H54 (cell line): ENCODE measurements at places on chromosomes 12 and 14.

DNA sequence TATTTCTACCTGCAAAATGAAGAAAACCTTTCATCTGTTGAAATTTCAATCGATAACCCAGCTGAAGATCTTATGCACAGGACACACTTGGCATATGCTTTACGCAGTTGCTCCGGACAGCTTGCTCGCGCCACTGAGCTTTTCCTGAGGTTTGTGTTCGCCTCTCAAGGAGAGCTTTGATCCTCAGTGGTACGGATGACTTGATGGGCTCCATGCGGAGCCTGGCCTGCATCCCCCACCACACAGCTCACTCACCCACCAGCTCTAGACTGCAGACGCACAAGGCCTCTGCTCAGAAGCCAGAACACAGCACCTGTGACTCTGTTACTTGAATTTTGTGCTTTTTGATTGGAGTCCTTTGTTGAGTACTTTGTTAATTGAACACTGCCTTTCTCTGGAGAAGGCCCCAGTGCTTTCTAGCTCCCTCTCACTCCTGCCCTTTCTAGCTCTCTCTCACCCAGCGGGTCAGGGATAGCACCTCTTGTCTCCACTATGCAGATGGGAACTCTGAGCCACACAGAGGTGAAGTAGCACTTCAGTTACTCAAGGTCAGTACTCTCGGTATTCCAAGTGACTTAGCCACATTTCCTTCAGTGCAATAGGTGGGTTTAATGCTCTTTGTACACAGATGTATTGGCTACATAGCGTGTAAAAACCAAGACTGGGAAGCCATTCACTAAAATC, 52.1 kb downstream of the TBC1D30 start:
- no peak for DNase-seq

- no peak for DNase-seq
Measured at GRCh38 chr12:92149563-92149962, 3.9 kb upstream of the BTG1 start.

DNA sequence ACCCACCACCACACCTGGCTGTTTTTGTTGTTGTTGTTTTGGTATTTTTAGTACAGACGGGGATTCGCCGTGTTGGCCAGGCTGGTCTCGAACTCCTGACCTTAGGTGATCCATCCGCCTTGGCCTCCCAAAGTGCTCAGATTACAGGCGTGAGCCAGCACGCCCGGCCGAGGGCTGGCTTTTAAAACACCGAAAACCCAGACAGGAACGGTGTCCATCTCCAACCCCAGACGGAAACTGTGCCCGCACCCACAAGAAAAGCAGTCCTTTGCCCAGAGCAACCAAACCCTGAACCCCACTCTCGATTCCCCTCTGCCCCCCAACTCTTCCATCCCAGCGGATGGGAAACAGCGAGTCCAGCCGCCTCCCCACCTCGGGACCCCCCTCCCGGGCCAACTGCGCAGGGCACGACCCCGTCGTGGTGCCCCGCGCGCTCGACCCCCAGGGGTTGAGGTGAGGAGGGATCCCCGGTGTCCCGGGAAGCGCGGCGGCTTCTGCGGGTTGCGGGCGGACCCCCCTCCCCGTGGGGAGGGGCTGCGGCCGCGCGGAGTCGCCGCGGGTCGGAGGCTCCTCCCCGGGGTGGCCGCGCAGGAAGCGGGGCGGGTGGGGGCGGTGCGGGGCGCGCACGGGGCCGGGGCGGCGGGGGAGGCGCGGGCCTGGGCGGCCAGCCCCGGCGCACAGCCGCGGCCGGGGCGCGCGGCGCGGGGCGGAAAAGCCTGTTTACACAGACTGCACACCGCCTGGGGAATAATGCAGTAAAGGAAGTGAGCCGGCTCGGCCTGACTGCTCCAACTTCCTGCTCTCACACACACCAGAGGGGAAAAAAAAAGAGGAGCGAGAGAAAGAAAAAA, at the start of gene ELK3:
Gene ELK3, plus strand, starts transcription at position 651 of the 851 bp plus-strand sequence.
- peak; percentile 51 for DNase-seq

DNA sequence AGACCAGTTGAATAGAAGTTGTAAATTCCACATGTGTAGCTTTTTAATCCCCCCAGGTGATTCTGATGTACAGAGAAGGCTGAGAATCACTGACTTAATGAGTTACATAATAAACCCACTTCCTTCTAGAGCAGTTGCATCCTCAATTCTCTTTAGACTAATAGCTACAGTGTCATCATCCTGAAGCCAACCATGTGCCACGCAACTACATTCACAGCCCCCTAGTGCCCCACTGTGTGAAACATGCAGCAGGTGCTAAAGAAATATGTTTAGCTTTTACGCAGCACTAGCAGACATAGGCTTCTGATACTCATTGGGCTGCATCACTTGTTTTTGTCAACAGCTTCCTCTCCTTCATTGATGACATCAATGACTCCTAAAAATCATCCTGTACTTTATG, 1168.3 kb downstream of the BCL11B start:
- DNase-seq, result no peak

DNA sequence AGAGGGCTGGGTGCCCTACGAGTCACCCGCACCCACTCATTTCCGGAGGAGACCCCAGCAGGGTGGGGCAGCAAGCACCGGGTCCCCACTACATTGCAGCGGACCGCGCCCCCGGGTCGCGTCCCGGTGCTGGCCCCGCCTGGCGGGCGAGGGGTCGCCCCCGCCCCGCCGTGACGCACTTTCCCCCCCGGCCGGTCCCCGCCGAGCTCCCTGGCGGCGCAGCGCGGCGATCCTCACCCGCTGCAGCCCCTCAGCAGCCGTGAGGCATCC, 106.1 kb downstream of the PRICKLE1 start:
- DNase-seq, result no peak

- DNase-seq, result no peak
Measured at GRCh38 chr12:32661706-32662105, 17.4 kb upstream of the DNM1L start.

- no peak for DNase-seq
Measured at GRCh38 chr12:1890119-1890703, 28.2 kb downstream of the CACNA2D4 start.

DNA sequence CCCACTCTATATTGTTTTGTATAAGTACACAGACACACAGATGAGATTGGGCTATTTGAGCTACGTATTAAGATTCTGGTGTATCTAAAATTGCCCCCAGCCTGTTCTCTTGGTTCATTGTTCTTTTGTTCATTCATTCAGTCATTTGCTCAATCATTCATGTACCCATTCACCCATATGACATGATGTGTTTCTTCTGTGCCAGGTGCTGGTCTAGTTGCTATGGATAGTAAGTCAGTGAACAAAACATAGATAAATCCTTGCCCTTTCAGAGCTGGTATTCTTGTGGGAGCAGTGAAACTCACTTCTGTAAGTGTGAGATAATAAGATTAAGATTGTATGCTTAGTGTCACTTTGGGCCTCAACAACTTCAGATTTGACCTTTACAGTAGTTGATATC, 191.3 kb downstream of the TMTC2 start:
- DNase-seq, result no peak
